Stimulated activated CD4-positive, alpha-beta T cell treated with anti-CD3 and anti-CD28 coated beads, Interleukin-12 subunit alpha, Interleukin-12 subunit beta, amount 100 ng/mL, for 48 hours (primary cell): ENCODE measurements at places on chromosomes 1 and 21.

DNA sequence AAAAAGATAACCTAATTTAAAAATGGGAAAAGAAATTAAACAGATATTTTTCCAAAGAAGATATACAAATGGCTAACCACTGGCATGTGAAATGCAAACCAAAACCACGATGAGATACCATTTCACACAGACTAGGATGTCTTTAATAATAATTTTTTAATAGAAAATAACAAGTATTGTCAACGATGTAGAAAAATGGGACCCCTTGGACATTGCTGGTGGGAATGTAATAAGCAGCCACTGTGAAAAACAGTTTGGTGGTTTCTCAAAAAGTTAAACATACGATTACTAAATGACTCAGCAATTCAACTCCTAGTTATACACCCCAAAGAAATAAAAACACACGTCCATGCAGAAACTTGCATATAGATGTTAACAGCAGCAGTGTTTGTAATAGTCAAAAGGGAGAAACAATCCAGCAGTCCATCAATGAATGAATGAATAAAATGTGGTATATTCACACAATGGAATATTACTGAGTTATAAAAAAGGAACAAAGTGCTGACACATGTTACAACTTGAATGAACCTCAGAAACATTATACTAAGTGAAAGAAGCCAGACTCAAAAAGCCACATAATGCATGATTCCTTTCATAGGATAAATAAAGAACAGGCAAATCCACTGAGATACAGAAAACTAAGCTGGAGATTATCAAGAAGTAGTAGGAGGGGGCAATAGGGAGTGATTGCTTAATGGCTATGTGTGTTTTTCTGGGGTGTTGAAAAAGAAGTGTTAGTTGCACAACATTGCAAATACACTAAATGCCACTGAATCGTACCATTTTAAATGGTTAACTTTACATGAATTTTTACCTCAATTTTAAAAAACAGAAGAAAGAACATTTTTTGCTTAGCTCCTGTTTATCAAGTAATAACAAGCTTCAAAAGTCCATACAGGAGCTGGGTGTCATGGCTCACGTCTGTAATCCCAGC lies 4.1 kb downstream of the PPT1 start:
- no peak for DNase-seq

DNA sequence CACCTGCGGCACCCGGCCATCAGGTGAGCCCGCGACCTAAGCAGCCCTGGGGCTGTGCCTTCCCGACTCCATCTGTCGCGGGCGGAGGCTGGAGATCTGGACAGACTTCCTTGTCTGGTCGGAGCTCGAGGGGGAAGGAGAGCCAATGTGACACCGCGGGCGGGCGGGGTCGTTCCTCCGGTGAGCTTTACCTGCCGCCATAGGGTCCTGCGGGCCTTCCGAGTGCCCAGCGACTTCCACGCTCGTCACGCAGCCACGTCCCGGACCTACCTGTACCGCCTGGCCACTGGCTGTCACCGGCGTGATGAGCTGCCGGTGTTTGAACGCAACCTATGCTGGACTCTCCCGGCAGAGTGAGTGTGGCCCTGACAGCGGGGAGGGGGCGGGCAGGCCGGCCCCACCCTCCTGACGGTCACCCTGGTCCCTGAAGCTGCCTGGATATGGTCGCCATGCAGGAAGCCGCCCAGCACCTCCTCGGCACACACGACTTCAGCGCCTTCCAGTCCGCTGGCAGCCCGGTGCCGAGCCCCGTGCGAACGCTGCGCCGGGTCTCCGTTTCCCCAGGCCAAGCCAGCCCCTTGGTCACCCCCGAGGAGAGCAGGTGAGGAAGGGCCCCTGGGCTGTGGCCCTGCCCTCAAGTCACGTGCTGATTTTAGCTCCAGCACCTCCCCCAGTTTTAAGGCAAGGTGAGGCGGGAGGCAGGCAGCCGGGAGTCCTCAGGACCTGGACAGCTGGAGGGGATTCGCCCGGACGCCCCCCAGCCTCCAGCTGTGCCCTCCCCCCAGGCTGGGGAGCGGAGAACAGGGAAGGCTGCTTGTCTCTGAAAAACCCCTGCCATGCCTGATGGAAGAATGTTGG lies 1.1 kb downstream of the PUSL1 start:
- no peak for DNase-seq

DNA sequence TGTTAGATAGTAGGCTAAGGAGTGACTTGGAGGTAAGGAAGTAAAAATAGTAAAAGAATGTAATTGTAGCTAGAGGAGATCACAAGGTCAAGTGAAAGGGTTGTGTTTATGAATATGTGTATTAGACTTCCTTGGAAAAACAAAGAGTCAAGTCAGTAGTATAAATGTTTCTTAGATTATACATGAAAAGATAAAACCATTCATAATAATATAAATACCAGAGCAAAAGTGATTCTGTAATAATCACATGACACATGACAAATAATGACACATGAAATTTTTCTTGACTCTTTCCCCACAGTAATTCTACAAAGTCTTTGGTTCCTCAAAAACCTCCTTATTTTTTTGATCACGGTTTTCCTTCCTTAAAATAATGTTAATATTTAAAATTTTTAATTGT lies 56.4 kb downstream of the IVNS1ABP start:
- DNase-seq, result no peak

GRCh38 chr1:239558559-239558958 lies 172.2 kb downstream of the CHRM3 start:
- DNase-seq, result no peak

DNA sequence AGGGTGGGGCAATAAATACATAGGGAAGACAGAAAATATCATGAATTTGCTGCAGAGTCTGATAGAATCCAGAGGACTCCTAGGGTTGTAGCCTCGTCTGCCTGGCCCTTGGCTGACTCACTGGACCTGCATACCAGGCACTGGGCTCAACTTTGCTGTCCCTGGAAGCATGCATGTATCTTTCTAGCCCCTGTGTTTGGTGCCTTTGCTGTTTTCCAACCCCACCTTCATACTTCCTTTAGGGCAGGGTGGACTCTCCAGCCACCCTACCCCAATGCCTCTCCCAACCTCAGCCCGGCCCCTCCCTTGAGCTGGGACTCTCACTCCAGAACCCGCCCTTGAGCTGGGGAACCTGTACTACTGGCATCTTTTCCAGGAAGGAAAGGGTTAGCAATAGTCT lies 1.2 kb downstream of the RAB25 start:
- DNase-seq, result no peak

GRCh38 chr1:224698015-224698451 lies 81.9 kb downstream of the CNIH3 start:
- DNase-seq, result no peak

GRCh38 chr1:37661401-37661800 lies 26.7 kb upstream of the RSPO1 start:
- DNase-seq, result no peak

GRCh38 chr21:29403301-29403700 lies 104.6 kb downstream of the BACH1 start:
- no peak for DNase-seq

GRCh38 chr1:240464099-240464498 lies 147.9 kb downstream of the GREM2 start:
- no peak for DNase-seq

GRCh38 chr1:170864876-170865538 lies 70.3 kb upstream of the MROH9 start:
- no peak for DNase-seq

DNA sequence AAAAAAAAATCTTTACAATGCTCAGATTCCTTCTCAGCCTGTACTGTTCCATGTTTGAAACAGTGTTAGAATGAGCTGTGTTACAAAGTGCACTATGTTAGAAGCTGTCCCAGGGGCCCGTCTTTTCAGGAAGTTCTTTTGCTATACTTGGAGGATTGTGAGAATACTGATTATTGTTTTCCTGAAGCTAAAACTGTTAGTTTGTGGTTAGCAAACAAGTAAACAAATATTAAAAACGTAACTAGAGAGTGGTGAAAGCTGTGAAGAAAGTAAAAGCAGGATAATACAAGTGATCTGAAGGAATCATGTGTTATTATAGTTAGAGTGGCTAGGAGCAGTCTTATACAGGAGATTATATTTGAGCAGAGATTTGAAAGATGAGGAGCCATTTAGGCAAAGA lies 35.6 kb downstream of the CAMSAP2 start:
- DNase-seq, result no peak
